ENCODE measurements at places on chromosomes 6 and 20. TPM values are rescaled to one million over a fixed set of nuclear protein-coding genes. Genes with fewer than 3 reads are reported as not detected.

- H3K27ac ChIP-seq = no peak overlapping the region
- no peak for DNase-seq
- H3K27me3 ChIP-seq = no peaks in the 10 kb centered on the region
- no peak overlapping the region for H3K4me3 ChIP-seq
Observed at GRCh38 chr20:8361006-8361652, 229.1 kb downstream of the PLCB1 start.

Gene BPIFA1
- total RNA-seq = not detected

DNA sequence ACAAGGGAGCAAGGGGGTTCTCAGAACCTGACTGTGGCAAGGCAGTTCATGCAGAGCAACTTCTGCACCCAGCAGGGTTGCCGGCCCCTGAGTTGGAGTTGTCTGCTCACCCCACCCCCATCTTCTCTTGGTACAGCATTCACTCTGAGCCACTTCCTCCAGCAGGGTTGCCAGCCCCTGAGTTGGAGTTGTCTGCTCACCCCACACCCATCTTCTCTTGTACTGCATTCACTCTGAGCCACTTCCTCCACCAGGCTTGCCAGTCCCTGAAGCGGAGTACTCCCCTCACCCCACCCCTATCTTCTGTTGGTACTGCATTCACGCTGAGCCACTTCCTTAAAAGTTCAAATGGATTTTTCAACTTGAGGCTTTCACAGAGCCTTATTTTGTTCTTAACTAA is 79.7 kb upstream of the SYNDIG1 start:
- peak; percentile 67 for DNase-seq
- no peak overlapping the region for H3K4me3 ChIP-seq
- H3K36me3 ChIP-seq = no peaks in the 10 kb centered on the region
- H3K4me1 ChIP-seq = peaks cover 13% of the 10 kb centered on the region

DNA sequence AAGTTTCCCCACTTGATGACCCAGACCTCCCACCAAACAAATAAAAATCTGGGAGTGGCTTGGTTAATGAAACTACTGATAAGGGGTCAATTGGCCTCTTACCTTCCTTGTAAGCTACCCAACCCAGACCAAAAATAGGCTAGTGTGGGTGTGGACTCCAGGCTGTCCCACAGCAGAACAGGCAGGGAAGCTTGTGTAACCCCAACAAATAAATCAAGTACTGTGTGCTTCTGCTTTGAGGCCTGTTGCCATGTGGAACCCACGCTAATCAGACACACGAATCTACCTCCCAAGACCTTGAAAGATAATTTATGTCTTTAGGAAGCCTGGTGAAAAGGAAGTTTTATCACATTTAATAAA is 33.7 kb upstream of the PAQR8 start:
- no peaks in the 10 kb centered on the region for H3K27me3 ChIP-seq
- no peaks in the 10 kb centered on the region for H3K36me3 ChIP-seq
- H3K27ac ChIP-seq = no peak overlapping the region
- no peak for DNase-seq

GRCh38 chr6:28710466-28711191 is 184.9 kb downstream of the GPX5 start:
- H3K27ac ChIP-seq = no peak overlapping the region
- peaks cover 7% of the 10 kb centered on the region for H3K4me1 ChIP-seq

DNA sequence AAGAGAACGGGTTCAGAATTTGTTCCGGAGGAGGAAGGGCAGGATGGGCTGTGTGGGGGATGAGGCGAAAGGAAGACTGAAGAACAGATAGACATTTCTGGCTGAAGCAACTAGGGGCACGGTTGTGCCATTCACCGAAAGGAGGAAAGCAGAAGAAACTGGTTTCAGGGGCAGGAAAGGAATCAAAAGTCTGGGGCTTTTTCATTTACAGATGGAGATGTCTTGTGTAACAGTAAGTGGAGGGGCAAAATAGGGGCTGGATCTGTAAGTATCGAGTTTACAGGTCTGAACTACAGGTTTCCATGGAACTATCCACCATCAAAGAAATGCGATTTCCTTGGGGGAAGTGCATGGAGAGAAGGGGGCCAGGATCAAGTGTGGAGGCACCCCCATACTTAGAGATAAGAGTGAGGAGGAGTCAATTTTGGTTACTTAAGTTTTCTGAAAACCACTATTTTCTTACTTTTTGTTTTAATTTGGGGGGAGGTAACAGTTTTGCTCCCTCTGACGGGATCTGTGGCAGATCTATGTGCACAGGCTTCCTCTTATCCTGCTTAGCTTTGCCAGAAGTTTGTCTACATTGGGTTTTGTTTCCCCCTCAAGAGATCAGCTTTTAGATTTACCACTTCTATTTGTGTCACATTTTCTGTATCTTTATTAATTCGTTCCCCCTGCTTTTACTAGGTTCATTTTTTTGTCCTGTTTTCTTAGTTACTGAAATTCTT is 120.1 kb downstream of the SLC23A2 start:
- no peaks in the 10 kb centered on the region for H3K27me3 ChIP-seq
- peaks cover 8% of the 10 kb centered on the region for H3K4me1 ChIP-seq
- peaks cover 29% of the 10 kb centered on the region for H3K36me3 ChIP-seq
- DNase-seq = no peak

DNA sequence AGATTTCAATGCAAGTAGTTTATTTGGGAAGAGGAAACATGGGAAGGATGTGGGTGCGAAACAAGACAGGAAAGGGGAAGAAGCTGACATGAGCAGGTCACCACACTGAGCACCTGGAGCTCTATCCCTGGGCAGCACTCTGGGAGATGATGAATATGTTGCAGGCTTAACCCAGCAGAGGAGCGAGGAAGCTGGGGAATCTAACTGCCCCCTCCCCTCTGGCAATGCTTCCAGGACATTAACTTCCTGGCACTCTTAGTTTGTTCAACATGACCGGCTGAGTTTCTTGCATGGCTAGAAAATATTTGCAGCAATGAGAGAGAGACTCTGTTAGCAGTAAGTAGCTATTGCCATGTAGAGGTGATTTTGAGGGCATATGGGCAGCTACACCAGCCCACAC is 4.9 kb upstream of the ADA start:
- no peak overlapping the region for H3K4me3 ChIP-seq
- no peak for DNase-seq
- H3K4me1 ChIP-seq = peaks cover 9% of the 10 kb centered on the region
- no peaks in the 10 kb centered on the region for H3K27me3 ChIP-seq
- H3K36me3 ChIP-seq = peaks cover 2% of the 10 kb centered on the region

Gene CCN5
- not detected for total RNA-seq

- no peak overlapping the region for H3K4me3 ChIP-seq
- H3K36me3 ChIP-seq = no peaks in the 10 kb centered on the region
- H3K4me1 ChIP-seq = no peaks in the 10 kb centered on the region
- H3K27ac ChIP-seq = no peak overlapping the region
- no peaks in the 10 kb centered on the region for H3K27me3 ChIP-seq
- DNase-seq = no peak
Observed at GRCh38 chr20:41927655-41928054, 309.5 kb upstream of the CHD6 start.

Gene CD109
- total RNA-seq = 0.88 TPM

Gene NKX2-2
- not detected for total RNA-seq

Gene CRYBG1
- 17.5 TPM for total RNA-seq

GRCh38 chr6:117919275-117919674 is 12.2 kb downstream of the SLC35F1 start:
- no peak overlapping the region for H3K4me3 ChIP-seq
- no peak overlapping the region for H3K27ac ChIP-seq
- DNase-seq = no peak
- no peaks in the 10 kb centered on the region for H3K36me3 ChIP-seq

Gene CNR1
- not detected for total RNA-seq

Gene OR2J3
- total RNA-seq = not detected

- no peak overlapping the region for H3K4me3 ChIP-seq
- H3K4me1 ChIP-seq = peaks cover 12% of the 10 kb centered on the region
- no peak for DNase-seq
- H3K36me3 ChIP-seq = no peaks in the 10 kb centered on the region
- no peaks in the 10 kb centered on the region for H3K27me3 ChIP-seq
Observed at GRCh38 chr6:130574146-130574545, 208.3 kb downstream of the TMEM200A start.

- H3K4me3 ChIP-seq = no peak overlapping the region
- DNase-seq = no peak
- no peaks in the 10 kb centered on the region for H3K27me3 ChIP-seq
- H3K4me1 ChIP-seq = no peaks in the 10 kb centered on the region
- no peaks in the 10 kb centered on the region for H3K36me3 ChIP-seq
Observed at GRCh38 chr6:84361372-84362192, 134.1 kb upstream of the CEP162 start.

Gene MCHR2
- total RNA-seq = not detected

DNA sequence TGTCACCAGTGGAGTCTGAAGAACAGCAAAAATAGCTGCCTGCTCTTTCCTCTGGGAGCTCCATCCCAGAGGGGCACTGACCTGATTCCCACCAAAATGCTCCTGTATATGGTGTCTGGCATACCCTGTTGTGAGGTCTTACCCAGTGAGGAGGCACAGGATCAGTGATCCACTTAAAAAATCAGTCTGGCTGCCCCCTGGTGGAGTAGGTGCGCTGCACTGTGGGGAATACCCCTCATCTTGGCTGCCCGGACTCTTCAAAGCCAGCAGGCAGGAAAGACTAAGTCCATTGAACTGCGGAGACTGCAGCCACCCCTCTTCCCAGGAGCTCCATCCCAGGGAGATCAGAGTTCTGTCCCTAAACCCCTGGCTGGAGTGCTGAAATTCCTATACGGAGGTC is 230.9 kb upstream of the HTR1E start:
- no peaks in the 10 kb centered on the region for H3K36me3 ChIP-seq
- no peak overlapping the region for H3K4me3 ChIP-seq
- no peaks in the 10 kb centered on the region for H3K27me3 ChIP-seq
- no peaks in the 10 kb centered on the region for H3K4me1 ChIP-seq
- no peak overlapping the region for H3K27ac ChIP-seq

Gene PBX2
- 111 TPM for total RNA-seq

GRCh38 chr6:7823552-7823951 is 87.0 kb downstream of the TXNDC5 start:
- H3K27me3 ChIP-seq = no peaks in the 10 kb centered on the region
- DNase-seq = no peak
- no peak overlapping the region for H3K4me3 ChIP-seq
- no peak overlapping the region for H3K27ac ChIP-seq
- H3K36me3 ChIP-seq = no peaks in the 10 kb centered on the region

Gene ADGRG6
- not detected for total RNA-seq

DNA sequence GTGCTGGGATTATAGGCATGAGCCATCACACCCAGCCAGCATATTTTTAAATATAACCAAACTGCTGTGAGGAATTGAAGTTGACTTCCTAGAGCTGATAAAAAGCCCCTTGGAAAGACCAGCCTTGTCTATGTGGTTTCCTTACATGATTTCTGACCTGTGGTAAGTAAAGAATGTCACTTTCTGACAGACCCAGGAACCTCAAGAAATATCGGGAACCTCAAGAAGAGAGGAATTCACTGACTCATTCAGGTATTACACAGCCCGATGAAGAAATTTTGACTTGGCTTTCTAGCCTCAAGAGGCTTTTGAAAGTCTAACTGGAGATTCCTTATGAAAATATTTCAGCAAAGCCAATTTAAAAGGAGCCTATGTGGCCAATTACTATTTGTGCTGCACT is 71.8 kb downstream of the FOXF2 start:
- H3K27me3 ChIP-seq = no peaks in the 10 kb centered on the region
- no peak overlapping the region for H3K27ac ChIP-seq
- DNase-seq = no peak
- no peaks in the 10 kb centered on the region for H3K36me3 ChIP-seq
- no peak overlapping the region for H3K4me3 ChIP-seq
